Uterus (tissue), 4 donors: ENCODE measurements at places on chromosomes 1 and 21. TPM values are rescaled to one million over a fixed set of nuclear protein-coding genes. Genes with fewer than 3 reads are reported as not detected.

DNA sequence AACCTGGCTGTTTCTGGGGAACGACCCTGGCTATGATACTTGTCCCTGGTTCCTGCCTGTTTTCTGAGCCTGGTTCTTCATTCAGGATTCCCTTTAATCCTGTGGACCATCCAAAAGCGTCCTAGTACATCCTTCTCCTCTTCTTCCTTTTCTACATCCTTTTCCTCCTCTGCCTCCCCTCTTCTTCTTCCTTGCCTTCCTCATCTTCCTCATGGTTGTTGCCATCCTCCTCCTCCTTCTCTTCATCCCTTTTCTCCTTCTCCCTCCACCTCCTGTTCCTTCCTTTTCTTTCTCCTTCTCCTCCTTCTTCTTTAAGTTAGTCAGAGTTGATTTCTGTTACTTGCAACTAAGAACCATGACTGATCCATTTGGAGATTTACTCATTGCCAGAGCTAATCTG, 197.8 kb downstream of the FOXD2 start:
- H3K27me3 ChIP-seq: no peaks in the 10 kb centered on the region
- no peak overlapping the region for H3K27ac ChIP-seq
- DNase-seq: no peak
- H3K4me3 ChIP-seq: no peak overlapping the region
- H3K36me3 ChIP-seq: no peaks in the 10 kb centered on the region

- no peak overlapping the region for H3K27ac ChIP-seq
- H3K36me3 ChIP-seq: no peaks in the 10 kb centered on the region
- H3K4me3 ChIP-seq: no peak overlapping the region
These were observed 7.6 kb upstream of the BEND5 start for GRCh38 chr1:48784301-48784700.

DNA sequence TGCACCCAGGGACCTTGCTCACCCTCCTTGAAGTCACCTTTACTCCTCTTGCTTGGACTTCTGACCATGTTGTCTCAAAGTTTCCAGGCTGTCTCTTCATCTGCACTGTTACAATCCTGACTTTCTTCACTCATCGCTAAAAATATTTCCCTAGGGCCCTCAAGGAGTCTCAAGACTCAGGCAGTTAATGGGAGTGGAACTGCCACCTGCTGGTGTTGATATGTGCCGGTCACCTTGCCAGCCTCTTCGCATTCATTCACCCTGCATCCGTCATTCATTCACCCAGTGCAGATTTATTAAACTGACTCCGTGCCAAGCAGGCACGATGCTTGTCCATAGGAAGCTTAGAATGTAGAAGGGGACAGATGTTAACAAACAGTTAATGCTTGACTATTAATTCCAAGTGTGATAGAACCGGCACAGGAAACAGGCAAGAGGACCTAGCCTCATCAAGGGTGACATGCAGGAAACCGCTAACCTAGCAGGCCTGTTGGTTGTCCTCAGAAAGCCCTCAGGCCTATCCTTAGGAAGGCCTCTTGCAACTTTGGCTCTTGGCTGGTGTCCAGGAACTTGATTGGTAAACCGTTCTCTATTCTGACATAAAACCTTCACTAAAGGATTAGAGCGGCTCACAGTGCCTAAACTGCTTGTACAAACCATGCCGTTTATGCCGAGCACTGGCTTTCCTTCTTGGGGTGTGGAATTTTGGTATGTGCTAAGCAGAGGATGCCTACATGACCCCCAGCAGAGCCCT, 342.2 kb downstream of the CAMTA1 start:
- no peaks in the 10 kb centered on the region for H3K27me3 ChIP-seq
- no peaks in the 10 kb centered on the region for H3K36me3 ChIP-seq
- no peak overlapping the region for H3K4me3 ChIP-seq
- no peaks in the 10 kb centered on the region for H3K4me1 ChIP-seq
- H3K27ac ChIP-seq: no peak overlapping the region

- no peaks in the 10 kb centered on the region for H3K36me3 ChIP-seq
- no peaks in the 10 kb centered on the region for H3K27me3 ChIP-seq
- DNase-seq: no peak
- no peaks in the 10 kb centered on the region for H3K4me1 ChIP-seq
These were observed 438 bp downstream of the MRPS6 start for GRCh38 chr21:34073749-34074282.

DNA sequence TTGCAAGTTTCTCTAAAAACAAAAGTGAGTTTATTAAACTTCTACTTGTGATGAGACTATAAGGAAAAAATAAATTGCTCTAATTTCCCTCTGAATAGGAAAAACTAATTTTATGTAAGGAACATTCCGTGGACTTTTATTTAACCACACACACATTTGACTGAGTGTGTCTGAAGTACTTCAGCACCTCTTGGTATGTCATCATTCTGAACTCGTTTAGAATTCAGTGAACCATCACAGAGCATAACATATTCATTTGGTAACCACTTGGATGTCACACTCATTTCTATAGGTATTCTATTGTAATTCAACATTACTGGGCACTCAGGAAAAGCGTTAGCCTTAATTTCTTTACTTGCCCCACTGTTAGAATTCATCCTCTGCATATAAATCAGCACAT, 79.1 kb downstream of the RGS21 start:
- H3K27me3 ChIP-seq: no peaks in the 10 kb centered on the region
- no peak overlapping the region for H3K27ac ChIP-seq
- DNase-seq: no peak
- H3K4me1 ChIP-seq: no peaks in the 10 kb centered on the region
- H3K4me3 ChIP-seq: no peak overlapping the region

DNA sequence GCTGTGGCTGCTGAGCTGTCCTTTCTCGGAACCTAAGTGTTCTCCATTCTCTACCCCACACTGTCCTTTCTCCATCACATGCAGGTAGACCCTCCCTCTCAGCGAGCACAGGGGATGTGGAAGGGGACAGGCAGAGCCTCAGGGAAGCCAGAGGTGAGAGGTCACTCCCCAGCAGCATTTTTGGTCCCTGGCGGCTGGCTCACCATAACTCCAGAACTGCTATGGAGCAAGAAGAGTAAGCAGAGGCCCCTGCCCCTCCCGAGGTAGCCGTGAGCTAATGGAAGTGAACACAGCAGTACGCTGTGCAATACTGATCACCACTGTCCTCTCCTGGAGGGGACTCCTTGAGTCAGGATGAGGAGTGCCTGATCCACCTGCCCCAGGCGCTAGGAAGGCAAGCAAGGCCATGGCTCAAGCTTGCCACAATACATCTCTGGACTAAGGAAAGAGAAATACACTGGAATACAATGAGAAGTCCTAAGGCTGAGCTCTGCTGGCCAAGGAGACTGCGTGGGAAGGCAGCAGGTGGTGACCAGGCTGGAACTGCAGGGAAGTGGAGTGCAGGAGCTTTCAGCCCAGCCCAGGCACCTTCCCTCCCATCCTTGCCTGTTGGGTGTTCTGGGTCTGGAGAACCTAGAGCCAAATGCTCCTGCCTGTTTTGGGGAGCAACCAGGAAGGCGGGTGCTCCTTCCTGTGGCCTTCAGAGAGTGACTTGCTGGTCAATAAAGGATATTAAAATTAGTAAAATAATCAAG, 96.2 kb downstream of the LAMC2 start:
- peaks cover 7% of the 10 kb centered on the region for H3K4me1 ChIP-seq
- H3K27me3 ChIP-seq: no peaks in the 10 kb centered on the region
- H3K4me3 ChIP-seq: no peak overlapping the region
- H3K27ac ChIP-seq: peak overlapping the region; percentile 82

DNA sequence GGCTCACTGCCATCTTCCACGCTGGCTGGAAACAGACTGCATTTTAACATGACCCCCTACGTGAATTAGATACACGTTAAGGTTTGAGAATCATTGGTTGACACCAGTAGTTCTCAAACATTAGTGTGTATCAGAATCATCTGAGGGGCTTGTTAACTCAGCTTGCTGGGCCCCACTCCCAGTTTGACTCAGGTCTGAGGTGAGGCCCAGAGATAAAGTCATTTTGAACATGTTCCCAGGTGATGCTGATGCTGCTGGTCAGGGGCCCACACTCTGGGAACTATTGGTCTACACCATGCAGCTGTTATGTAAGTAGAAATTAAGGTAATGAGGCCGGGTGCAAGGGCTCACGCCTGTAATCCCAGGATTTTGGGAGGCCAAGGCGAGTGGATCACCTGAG, 1.3 kb downstream of the LSM10 start:
- no peaks in the 10 kb centered on the region for H3K36me3 ChIP-seq
- no peak overlapping the region for H3K4me3 ChIP-seq

GRCh38 chr1:89949991-89950624, 44.8 kb upstream of the ZNF326 start:
- DNase-seq: no peak
- H3K4me3 ChIP-seq: no peak overlapping the region
- no peaks in the 10 kb centered on the region for H3K27me3 ChIP-seq
- H3K36me3 ChIP-seq: no peaks in the 10 kb centered on the region
- H3K4me1 ChIP-seq: no peaks in the 10 kb centered on the region

- no peaks in the 10 kb centered on the region for H3K4me1 ChIP-seq
- no peak overlapping the region for H3K4me3 ChIP-seq
- no peak overlapping the region for H3K27ac ChIP-seq
- H3K36me3 ChIP-seq: no peaks in the 10 kb centered on the region
- DNase-seq: no peak
These were observed 102.8 kb upstream of the COL24A1 start for GRCh38 chr1:86259390-86259789.

DNA sequence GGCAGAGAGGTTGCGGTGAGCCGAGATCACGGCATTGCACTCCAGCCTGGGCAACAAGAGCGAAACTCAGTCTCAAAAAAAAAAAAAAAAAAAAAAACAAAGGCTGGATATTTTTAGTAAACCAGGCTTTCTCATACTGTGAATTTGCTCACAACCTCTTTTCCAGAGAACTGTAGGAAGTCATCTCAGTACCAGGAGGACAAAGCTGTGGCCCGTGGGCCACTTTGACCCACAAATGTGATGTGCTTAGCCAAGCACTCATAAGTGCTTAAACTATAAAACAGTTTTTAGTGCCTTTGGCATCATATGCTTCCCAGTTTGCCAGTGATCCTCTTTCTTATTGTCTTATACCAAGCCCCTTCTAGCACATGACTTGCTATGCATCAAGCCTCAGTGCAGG, 46.5 kb downstream of the RNF11 start:
- H3K4me1 ChIP-seq: no peaks in the 10 kb centered on the region
- no peak overlapping the region for H3K27ac ChIP-seq

DNA sequence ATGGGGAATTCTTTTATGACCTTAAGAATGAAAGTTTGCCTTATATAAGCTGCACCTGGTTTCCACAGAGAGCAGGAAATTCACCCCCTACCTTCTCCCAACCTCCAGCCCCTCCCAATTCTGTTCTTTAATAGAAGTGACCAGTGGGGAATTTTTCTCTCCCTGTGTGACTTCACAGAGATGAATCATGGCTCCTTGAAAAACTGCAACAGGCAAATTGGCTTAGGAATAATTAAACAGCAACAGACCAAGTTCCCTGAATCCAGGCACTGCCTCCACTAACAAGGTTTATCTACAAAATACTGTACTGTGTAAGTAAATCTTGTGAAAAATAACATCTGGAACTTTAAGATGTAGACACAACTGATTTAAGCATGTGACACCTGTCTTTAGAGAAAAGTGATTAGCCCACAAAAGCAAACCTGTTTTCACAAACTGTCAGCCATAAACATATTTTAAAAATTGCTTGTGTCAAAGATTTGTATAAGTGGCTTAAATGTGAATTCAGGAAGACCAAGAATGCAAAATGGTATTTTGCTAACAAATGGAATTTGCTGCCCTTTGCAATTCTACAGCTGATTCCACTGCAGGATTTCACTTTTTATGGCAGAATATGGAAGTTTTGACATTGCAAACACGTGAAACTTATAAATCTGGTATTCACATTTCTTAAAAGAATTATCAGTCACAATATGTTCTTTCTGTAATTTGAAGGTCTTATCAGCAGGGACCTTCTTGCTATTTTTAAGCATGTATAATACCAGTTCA, 54.0 kb downstream of the ALG14 start:
- H3K27me3 ChIP-seq: no peaks in the 10 kb centered on the region
- H3K36me3 ChIP-seq: no peaks in the 10 kb centered on the region
- no peak for DNase-seq
- H3K27ac ChIP-seq: peak overlapping the region; percentile 47

DNA sequence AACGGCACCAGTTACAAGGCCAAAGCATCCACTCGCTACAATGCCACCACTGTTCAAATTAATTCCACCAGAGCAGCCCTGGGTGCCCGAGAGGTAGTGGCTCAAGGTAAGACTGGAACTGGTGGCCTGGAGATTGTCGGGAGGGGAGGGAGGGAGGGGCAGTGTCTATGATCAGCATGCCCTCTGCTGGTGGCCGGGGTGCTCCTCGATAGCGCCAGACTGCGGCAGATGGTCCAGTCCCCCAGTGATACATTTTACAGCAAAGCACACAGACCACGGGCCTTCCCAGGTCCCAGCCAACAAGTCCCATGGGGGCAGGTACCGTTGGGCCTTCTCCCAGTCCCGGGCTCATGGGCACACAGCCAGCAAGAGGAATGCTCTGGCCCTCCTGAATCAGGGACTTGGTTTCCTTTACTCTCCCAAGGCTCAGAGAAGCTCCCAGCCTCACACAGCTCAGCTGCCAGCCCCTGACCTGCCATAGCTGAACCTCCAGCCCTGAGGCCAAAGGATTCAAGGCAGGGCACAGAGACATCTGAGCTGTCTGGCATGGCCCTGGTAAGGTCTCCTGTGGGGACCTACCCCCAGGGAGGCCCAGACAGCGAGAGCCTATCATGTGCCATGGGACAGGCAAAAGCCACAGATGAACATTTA, 15.3 kb downstream of the ACOT7 start:
- no peak for DNase-seq
- no peak overlapping the region for H3K4me3 ChIP-seq
- H3K27ac ChIP-seq: no peak overlapping the region
- H3K4me1 ChIP-seq: no peaks in the 10 kb centered on the region
- no peaks in the 10 kb centered on the region for H3K36me3 ChIP-seq

DNA sequence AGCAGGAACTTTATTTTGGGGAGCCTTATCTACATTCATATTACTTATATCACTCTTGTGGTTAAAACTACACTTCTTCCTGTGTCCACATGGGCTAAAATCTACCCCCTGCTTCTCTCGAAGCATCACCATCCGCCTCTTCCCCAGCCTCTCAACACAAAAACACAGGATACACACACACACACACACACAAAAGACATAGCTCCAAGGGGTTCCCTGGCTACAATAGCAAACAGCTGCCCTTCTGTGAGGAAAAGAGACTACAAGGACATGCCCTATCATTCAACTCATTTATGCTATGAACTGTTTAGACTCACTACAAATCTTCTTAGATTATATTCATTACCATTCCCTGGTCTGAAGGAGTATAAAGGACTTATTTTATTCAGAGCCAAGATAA, 155.0 kb downstream of the PIGK start:
- no peaks in the 10 kb centered on the region for H3K36me3 ChIP-seq
- H3K27me3 ChIP-seq: no peaks in the 10 kb centered on the region
- H3K27ac ChIP-seq: no peak overlapping the region
- no peaks in the 10 kb centered on the region for H3K4me1 ChIP-seq

The FASLG gene
- not detected for total RNA-seq

The ARHGAP30 gene
- 3.4 TPM for total RNA-seq

The CD160 gene
- total RNA-seq: 0.55 TPM

The OLFML3 gene
- total RNA-seq: 302 TPM

The SYF2 gene
- total RNA-seq: 49.0 TPM
